ENCODE measurements at places on chromosomes 12 and 14. TPM values are rescaled to one million over a fixed set of nuclear protein-coding genes. Genes with fewer than 3 reads are reported as not detected.

The TOMM20L gene
- total RNA-seq: not detected

The SYT1 gene
- total RNA-seq: 3.6 TPM

The KLRK1 gene
- total RNA-seq: not detected

The MLXIP gene
- total RNA-seq: 35.0 TPM

The RHOJ gene
- total RNA-seq: 312 TPM

The TDRD9 gene
- total RNA-seq: 0.06 TPM

The ANAPC7 gene
- total RNA-seq: 35.8 TPM

The GLT8D2 gene
- 1.4 TPM for total RNA-seq

The C14orf119 gene
- 47.2 TPM for total RNA-seq

The CABP1 gene
- total RNA-seq: 0.16 TPM

The GPR84 gene
- total RNA-seq: 0.16 TPM

The ADGRD1 gene
- total RNA-seq: 0.06 TPM

The ANHX gene
- not detected for total RNA-seq

The SDR9C7 gene
- total RNA-seq: not detected

The DAO gene
- total RNA-seq: not detected

The ANG gene
- 3.7 TPM for total RNA-seq

The ITPR2 gene
- total RNA-seq: 15.2 TPM

The OAS2 gene
- total RNA-seq: 16.5 TPM

The RPGRIP1 gene
- 0.19 TPM for total RNA-seq

The RNASE3 gene
- not detected for total RNA-seq

The PLEKHD1 gene
- 0.06 TPM for total RNA-seq

The DIO2 gene
- total RNA-seq: 0.19 TPM

The LRP1-AS gene
- not detected for total RNA-seq

The IFNG-AS1 gene
- total RNA-seq: not detected

The CCND2 gene
- total RNA-seq: 330 TPM

The BATF gene
- total RNA-seq: 0.16 TPM

The DIO3 gene
- total RNA-seq: not detected

The ACSS3 gene
- 0.16 TPM for total RNA-seq

The VRTN gene
- not detected for total RNA-seq

The AKT1 gene
- total RNA-seq: 144 TPM

The RERG gene
- not detected for total RNA-seq

The HOXC11 gene
- total RNA-seq: not detected

The E2F7 gene
- total RNA-seq: 6.3 TPM

The SLC24A4 gene
- 0.06 TPM for total RNA-seq

The TNFAIP2 gene
- total RNA-seq: 58.9 TPM

The P2RX7 gene
- total RNA-seq: 16.6 TPM

The CEBPE gene
- not detected for total RNA-seq

The PSMC6 gene
- 145 TPM for total RNA-seq

The CLEC4A gene
- 0.19 TPM for total RNA-seq

The MANSC1 gene
- total RNA-seq: 4.7 TPM

The MTA1 gene
- 62.4 TPM for total RNA-seq

The NDUFB1 gene
- total RNA-seq: 305 TPM

The SIVA1 gene
- total RNA-seq: 69.2 TPM
